ENCODE measurements at places on chromosomes 5 and 9.

DNA sequence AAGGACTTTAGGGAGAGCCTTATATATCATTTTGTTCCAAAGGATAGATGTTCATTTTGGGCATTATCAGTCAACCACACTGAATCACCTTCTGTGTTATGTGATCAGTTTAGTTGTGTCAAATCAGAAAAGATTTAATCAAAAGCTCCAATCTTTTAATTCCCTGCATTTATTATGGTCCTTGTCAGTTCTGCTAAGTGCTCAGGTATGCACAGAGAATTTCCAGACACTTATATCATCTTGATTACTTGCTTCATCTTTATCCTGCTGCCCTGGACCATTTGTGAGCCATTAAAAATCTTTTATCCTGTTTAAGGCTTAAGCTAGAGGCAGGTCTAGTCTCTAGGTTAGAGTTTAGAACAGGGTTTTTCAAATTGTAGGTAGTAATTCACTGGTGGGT is 179.1 kb downstream of the CWC27 start:
- no peak for DNase-seq

DNA sequence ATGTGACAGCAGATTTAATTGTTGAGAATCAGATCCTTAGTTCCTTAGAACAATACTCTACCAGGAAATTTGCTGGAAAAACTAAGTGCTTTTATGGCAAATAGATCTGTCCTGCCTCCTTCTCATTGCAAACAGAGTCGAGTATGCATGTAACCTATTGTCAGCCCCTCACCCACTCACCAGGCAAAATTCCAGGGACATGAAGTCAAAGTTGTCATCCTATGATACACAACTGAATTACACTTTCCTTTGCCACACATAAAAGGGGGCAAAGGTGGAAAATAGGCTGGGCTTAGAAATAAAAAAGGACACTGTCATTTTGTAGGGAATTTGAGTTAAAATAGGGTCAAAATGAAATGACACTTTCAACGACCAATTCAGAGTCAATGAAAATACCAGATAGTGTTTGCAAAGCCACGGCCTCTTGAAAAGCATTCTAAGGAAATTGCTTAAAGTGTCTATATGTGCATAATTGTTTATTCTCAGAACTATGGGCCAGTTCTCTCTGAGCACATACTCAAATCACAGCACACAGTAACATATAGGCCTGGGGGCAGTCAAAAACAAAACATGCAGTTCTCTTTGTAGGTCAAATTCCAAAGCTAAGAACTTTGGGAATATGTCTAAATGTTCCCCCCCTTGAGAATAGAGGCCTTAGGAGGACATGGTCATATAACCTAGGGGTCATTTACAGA is 452.8 kb downstream of the NFIB start:
- no peak for DNase-seq

GRCh38 chr5:149203921-149204441 is 62.7 kb downstream of the ABLIM3 start:
- DNase-seq: no peak

GRCh38 chr9:124098141-124098905 is 86.8 kb downstream of the LHX2 start:
- DNase-seq: no peak

GRCh38 chr9:38043931-38044623 is 24.9 kb downstream of the SHB start:
- no peak for DNase-seq

GRCh38 chr9:94757158-94757557 is 30.7 kb downstream of the AOPEP start:
- DNase-seq: no peak
